ENCODE measurements at places on chromosomes 1 and 21.

DNA sequence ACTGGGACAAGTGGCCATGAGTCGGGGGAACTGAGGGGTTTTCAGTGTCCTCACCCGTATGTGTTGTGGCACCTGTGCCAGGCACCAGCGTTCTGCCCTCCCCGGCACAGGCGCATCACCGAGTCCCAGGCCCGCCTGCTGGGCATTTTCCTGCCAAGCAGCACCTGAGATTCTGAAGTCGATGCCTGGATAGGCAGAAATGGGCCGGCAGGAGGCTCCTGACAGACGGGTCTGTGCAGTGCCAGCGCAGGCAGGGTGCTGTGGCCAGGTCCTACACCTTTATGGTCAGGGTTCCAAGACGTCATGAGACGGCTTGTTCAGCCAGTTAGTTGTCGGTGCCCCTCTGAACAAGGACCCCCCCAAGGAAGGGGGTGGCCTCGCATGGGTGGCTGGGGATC is 10.6 kb downstream of the FAAP20 start:
- DNase-seq = no peak

GRCh38 chr1:54301497-54301896 is 101.5 kb downstream of the MRPL37 start:
- DNase-seq = no peak

GRCh38 chr21:43719748-43720538 is 1.0 kb downstream of the PDXK start:
- peak; percentile 40 for DNase-seq

- DNase-seq = no peak
These were observed 100.2 kb downstream of the SIPA1L2 start for GRCh38 chr1:232529747-232530146.

DNA sequence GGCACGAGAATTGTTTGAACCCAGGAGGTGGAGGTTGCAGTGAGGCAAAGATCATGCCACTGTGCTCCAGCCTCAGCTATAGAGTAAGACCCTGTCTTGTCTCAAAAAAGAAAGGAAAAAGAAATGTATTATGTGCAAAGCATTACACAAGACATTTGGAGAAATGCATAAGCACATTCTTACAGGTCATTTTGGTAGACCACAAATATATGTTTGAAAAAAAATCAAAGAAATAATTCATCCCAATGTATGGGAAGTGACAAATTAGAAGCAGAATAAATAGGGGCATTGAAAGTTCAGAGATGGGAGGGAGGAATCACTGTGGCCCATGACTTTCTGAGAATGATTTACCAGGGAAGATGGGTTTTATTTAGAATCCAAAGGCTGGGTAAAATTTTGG is 283.5 kb upstream of the ADAMTS5 start:
- DNase-seq = no peak

DNA sequence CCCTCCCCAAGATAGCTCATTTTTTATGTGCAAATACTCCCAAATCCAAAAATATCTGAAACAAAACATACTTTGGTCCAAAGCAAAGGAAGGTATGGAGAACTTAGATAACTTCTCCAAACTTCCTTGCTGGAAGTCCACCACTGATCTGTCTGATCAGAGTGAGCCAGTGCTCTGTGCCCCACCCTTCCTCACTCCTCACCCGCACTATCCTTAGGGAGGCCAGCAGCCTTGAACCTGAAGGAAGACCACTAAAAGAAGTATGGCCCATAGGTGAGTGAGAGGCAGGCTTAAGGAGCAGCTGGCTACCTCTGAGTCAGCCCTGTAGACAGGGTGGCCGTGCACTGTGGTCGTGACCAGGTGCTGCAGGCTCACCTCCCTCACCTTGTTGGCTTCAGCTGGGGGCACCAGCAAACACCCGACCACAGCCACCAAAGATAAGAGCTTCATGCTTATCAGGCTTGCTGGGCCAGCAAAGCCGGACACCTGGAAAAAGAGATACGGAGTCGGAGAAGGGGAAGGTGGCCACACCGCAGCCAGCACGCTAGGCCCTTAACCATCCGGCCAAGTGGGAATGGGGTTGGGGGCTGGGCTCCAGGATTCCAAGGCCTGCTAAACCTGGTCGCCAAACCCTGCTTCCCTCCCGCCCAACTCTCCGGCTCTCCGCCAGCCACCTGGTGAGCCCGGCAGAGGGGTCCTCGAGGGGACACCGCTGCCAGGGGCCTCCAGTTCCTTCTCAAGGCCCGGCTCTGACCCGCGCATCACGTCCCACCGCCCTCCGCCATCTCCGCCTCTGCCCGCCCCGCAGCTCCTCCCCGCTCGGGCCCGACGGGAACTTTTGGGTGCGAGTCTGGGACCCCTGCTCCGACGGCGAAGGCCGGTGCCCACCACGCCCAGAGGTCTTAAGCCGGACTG is 543 bp downstream of the TMEM9 start:
- no peak for DNase-seq

GRCh38 chr1:14790982-14791381 is 192.5 kb downstream of the KAZN start:
- no peak for DNase-seq

DNA sequence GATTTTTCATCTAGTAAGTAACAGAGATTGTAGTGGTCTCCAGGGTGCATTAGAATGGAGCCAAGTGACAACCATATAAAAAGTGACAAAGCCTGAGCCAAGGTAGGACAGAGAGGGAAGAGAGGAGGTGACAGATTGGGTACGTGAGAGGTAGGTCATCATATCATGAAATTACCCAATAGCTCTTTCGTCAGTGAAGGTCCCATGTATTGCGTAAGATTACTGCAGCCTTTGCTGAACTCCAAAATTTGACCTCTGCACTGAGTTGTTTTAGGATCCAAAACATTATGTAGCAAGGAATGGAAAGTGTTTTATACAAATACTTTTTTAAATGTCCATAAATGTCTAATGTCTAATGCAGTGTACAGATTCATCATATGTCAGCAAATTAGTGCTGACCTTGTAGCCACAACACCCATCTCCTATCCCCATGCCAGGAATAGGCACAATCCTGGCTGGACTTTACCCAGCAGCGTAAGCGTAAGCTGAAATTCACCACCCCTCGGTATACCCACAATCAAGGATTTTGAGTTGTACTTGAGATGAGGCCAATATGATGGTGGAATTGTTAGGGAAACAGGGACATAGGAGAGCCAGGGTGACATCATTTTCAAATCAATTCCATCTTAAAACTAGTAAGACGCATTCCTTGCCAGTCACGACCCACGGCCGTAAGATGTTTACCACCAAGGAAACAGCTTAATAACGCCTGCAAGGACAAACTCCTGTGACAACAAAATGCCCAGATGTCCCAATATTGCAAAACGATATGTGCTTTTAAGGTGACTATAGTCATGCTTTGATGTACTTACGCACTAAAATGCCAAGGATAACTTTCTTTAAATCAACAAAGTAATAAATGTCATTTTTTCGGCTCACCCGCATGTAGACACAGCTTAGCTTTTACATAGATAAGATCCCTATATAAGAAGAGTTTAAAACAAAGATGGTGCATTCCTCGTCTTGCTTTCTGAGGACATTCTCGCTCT is 38.1 kb upstream of the GREM2 start:
- no peak for DNase-seq

GRCh38 chr1:198830412-198830811 is 191.6 kb downstream of the PTPRC start:
- no peak for DNase-seq

DNA sequence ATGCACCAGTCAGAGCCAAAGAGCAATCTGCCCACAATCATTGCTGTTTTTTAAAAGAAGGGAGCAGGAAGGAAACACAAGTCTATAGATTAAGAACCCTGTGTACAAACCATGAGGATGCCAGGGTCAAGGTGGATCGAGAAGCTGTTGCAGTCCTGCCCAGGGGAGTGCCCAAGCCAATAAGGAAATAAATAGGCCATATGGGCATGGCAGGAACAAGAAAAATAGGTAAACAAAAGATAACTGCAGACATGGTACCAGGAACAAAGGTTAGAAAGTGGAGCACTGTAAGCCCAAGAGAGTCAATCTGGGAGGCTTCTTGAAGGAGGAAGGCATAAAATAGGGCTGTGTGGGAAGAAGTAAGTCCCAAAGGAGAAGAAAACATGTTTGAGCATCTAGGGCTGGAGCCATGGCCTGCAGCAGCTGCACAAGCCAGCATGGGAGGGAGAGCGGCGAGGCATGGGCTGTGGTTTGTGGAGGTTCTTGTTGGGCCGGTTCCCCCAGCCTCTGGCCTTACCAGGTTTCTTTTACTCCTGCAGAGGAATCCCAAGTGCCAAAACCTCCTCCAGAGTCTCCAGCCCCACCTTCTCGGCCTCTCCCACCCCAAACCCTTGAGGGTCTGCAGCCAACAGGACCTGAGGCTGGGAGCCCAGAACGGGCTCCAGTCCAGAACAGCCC is 13.6 kb downstream of the INAVA start:
- DNase-seq = no peak

- DNase-seq = no peak
These were observed 143.3 kb upstream of the JUN start for GRCh38 chr1:58927041-58927721.

GRCh38 chr1:60765204-60765603 is 317.2 kb upstream of the NFIA start:
- DNase-seq = no peak

- no peak for DNase-seq
These were observed 2.0 kb downstream of the SERINC2 start for GRCh38 chr1:31414980-31415370.

DNA sequence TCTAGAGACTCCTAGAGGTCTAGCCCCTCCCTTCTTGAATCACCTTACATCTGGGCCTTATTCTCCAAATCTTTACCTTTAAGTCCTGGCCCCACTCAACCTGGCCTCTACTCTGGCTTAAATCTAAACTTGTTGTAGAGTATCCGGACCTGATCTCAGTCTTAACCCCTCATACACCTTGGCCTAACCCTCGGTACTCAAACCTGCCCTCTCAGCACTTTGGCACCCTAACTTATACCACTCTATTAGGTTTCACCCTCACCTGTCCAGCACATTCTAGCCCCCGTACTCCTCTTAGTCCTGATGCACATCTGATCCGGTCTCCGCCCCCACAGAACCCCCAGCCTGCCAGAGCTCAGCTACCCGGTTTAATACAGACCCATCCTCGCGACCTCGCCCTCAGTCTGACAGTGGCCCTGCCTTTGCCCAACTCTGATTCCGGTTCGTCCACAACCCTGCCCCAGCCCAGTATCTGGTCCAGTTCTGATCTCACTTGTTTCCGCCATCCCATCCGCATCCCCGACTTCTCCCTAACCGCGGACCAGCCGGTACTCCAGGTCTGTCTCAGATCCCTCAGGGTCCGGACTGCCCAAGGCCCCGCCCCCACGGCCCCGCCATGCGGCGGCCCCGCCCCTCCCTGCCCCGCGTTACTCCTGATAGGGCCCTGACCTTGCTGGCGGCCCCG is 1.5 kb downstream of the TRIM62 start:
- DNase-seq = peak; percentile 95

GRCh38 chr1:22231995-22232690 is 89.2 kb upstream of the WNT4 start:
- no peak for DNase-seq

GRCh38 chr21:45726438-45726837 is 82.9 kb downstream of the PCBP3 start:
- no peak for DNase-seq

DNA sequence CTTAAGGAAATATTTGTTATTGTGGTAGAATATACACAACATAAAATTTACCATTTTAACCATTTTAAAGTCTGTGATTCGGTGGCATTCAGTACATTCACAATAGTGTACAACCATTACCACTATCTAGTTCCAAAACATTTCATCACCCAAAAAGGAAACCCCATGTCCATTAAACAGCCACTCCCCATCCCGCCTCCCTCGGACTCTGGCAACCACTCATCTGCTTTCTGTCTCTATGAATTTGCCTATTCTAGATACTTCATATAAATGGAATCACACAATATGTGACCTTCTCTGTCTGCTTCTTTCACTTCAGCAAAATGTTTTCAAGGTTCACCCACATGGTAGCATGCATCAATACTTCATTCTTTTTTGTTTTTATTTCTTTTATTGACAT is 51.3 kb downstream of the PTP4A2 start:
- DNase-seq = no peak

DNA sequence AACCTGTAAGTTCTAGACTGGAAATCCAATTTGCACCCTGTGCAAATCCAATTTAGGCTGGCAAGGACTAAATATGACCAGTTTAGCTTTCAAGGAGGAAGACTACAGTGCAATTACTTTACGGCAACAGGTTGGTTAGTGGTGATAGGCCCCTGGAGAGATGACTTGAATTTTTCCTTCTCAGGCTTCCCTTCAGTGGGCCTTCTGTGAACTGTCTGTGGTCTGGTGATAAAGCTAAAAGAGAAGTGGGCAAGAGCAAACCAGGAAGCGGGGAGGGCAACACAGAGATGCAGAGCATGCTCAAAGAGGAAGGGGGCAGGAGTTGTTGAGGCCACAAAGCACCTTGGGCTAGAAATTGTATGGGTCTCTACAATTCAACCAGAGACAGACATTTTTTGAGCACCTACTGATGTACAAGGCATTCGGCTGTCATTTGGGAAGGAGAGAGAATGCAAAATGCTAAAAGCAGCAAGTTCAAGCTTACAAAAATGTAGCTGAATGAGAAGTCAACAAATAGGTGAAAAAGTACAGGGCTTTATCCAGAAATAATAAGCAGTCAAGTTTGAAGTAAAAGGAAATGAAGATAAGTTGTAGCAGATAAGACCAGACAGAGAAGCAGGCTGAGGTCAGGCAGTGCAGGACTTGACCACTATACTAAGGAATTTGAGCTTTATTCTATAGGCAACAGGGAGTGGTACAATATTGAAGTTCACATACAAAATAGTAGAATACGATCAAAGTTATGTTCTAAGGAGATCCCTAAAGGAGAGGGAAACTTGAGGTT is 23.9 kb downstream of the INPP5B start:
- DNase-seq = no peak

DNA sequence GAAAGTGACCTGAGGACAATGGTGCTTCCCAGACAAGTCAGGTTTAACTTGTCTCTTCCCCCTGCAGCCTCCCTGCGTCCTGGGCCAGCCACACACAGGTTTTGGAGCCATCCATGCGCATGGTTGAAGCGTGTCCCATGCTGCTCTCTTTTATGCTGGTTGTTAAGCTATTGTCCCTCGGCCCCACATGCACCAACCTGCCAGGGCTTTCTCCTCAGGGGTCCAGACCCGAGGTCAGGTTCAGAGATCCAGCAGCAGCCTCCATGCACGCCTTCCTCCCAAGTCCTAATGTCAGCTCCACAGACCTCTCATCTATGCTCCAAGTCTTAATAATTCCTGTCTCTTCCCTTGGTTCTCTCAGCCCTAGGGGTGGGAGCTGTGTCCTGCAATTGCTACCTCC is 1.6 kb downstream of the ABCA4 start:
- DNase-seq = no peak

DNA sequence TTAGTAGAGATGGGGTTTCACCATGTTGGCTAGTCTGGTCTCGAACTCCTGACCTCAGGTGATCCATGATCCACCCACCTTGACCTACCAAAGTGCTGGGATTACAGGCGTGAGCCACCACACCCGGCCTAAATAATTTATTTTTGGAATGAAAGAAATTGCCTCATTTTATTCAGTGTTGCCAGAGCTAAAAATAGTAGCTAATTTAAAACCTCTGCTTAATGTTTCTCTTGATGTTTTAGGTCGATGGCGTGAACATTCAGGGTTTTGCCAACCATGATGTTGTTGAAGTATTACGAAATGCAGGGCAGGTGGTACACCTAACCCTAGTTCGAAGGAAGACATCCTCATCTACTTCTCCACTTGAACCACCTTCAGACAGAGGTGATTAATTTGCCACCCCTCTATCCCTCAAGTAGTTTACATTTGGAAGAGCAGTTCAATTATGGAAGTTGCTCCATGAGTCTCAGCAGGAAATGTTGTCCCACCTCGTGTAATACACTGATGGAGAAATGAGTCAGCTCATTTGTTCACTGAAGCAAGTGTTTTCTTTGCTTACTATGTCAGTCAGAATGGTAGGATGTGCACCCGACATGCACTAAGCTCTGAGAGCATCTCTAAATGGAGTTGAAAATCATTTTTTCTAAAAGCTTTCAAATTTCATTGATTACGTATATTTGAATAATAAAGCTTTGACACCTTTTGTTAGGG is 54.9 kb downstream of the PATJ start:
- DNase-seq = no peak
